Stimulated activated CD4-positive, alpha-beta T cell treated with anti-CD3 and anti-CD28 coated beads, Interleukin-15, amount 100 ng/mL, for 24 hours (primary cell): ENCODE measurements at places on chromosomes 2 and 18.

- no peak for DNase-seq
These were observed 122.5 kb downstream of the ASXL3 start for GRCh38 chr18:33700513-33700976.

DNA sequence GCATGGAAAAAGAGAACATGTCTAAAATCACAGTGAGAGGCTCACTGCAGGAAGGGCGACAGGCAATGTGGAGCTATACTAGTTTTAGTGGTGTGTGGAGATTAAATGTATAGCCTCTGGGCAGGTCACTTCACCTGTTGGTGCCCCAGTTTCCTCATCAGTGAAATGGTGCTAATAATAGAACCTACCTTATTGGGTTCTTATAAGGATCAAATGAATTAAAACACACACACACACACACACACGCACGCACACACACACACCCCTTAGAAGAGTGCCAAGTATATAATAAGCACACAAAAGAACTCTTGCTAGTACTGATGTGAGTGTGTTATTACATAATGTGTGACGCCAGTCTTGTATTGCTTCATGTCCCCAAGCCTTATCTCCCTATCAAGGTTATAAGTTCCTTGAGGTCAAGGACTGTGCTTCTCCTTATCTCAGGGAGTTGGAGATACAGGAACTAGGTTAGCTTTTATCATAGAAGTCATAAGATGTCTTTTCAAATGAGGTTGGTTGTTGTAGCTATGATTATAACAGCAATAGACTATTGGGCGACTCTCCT is 98.0 kb upstream of the CXCR4 start:
- DNase-seq = no peak

DNA sequence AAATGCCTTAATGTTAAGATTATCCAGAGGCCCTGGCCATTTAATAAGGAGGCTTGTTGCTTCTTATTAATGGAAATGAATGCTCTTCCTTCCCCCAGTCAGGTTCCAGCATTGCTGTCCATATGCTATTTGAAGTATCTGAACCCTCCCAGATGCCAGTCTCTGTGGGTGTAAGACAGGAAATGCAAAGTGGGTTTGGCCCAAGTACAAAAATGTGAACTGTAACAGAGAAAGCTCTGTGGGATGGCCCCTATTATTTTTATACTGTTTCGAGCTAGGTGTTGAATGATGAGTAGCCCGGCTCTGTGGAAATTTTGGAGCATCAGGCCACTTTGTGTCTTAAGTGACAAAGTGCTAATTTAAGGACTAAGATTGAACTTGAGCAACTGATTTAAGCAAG is 141.0 kb downstream of the UXS1 start:
- DNase-seq = no peak

GRCh38 chr2:102250278-102250821 is 61.0 kb upstream of the IL1RL1 start:
- DNase-seq = no peak

DNA sequence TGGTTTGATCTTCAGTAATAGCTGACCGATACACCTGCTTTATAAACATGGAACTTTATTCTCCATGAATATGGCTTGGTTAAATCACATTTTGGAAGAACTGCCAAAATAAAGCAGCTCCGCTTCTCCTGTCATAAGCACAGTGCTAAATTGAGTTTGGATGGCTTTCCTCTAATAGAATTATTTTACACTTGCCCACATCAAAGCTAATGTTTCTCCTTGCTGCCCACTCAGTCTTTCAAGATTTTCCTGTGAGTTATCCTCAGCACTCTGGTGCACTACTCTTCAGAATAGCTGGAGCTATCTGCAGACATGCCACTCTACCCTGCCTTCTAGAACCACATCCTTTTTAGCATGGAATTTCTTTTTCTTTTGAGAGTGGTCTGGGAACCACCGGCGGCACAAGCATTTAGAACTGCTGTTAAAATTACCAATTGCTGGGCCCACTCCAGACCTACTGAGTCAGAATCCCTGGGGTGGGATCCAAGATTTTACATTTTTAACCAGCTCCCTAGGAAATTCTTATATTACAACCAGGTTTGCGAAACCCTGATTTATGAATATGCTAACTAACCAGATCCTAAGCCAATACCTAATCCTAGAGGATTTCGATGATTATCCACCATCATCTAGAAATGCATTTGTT is 283.3 kb downstream of the AFF3 start:
- DNase-seq = no peak

GRCh38 chr2:29314816-29315571 is 199.8 kb downstream of the CLIP4 start:
- peak; percentile 70 for DNase-seq

DNA sequence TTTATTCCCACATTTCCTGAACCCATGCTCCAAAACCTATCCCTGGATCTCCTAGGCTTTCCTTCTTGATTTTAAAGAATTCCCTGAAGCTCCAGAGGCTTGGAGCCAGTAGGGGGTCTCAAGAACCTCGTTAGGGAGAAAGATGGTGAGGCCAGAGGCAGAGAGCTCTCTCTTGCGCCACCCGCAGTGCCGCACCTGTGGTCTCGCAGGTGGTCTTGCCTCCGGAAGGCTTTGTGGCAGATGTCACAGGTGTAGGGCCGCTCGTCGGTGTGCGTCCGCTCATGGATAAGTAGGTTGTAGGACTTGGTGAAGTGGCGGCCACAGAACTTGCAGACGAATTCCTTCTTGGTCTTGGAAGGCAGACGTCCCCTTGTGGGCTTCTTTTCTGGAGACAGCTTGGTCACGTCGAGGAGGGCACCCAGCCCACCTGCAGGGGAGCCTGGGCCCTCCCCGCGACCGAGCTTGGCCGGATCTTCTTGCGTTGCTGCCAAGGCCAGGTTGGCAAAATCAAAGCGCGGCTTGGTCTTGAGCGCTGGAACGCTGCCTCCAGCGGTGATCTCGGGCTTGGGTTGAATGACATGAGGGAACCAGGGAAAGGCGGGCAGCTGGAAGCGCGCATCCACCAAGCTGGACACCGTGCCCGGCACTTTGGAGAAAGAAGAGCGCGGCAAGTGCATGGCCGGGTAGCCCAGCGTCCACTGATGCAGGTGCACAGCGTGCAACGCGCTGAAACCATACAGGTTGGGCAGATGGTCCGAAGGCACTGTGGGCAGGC is 5.3 kb downstream of the OSR1 start:
- no peak for DNase-seq

DNA sequence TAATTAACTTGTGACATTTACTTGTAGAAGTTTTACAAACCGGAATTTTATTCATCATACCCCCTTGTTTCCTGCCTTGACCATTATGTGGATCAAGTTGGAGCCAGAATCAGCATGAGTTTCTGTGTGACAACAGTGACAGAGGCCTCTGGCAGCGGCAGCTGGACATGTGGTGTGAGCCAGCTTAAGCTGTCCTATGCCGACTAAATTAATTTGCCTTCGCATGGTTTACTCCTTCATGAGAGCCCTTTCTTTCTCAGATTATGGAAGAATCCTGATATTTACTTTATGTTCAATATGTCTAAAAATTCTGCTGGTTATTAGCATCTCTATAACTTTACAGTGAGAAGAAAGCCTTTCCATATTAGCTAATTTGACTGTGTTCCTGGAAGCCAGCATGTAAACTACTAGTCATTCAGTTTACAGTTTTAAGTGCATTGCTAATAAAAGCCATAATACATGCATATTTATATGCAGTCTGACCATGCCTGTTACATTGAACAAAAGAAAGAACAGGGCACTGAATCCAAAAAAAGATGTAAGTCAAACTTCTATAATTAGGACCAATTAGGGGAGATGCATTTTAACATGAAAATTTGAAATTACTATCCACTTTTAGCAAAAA is 495.8 kb upstream of the ACVR2A start:
- DNase-seq = no peak

DNA sequence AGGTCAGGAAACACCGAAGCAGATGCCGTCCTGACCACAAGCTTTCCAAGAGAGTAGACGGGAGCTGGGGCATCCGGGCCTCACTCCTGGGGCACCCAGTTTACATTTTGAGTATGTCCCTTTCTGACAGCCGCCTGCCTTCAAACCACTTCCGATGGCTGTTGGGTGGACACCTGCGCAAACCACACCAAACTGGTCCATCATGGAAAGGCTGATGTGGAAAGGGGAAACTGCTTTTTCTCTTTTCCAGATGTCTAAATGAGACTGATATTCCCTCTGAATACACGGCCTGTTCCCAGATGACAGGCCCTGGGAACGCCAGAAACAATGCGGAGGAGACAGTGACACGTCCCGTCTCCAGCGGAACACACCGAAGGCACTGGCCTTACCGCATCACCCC is 290.0 kb upstream of the SALL3 start:
- DNase-seq = no peak

DNA sequence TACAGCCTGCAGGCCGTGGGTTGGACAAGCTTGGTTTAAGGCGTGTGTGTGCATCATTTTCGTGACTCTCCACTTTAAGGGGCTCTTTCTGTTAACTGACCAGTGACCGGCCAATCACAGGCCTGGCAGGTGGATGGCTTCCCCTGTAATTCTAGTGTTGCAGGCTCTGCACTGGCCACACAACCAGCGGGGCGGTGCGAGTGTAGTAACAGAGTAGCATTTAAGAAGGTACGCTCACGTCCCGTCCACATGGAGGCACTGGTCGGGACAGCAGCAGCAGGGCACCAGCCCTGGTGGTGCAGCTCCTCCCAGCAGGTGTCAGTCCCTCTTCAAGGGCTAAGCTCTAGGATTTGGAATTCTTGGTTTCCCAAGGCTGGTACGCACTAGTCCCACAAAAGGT is 8.0 kb upstream of the ANO7 start:
- DNase-seq = no peak

GRCh38 chr2:96540136-96540535 is 3.6 kb downstream of the ARID5A start:
- DNase-seq = no peak

GRCh38 chr2:74552914-74553811 is 579 bp downstream of the LOXL3 start:
- no peak for DNase-seq

- no peak for DNase-seq
These were observed 290.8 kb downstream of the CCDC85A start for GRCh38 chr2:56474412-56475158.

DNA sequence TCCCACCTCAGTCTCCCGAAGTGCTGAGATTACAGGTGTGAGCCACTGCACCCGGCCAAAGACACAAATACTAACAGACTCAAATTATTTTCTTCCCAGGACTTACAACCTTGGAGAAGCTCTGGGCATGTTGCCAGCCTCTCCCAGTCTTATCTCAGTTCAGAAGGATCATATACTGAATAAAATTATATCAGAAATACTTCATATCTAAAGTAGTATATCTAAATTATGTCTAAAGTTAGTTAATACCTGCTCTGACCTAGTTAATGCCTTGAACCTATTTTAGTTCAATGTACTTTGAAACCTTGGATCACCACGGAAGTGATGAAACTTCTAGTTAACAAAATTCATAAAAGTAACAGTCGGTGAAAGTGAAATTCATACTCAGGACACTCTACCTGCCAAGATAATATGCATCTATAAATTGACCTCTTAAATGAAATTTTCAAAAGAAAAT is 34.4 kb upstream of the CYBRD1 start:
- no peak for DNase-seq

DNA sequence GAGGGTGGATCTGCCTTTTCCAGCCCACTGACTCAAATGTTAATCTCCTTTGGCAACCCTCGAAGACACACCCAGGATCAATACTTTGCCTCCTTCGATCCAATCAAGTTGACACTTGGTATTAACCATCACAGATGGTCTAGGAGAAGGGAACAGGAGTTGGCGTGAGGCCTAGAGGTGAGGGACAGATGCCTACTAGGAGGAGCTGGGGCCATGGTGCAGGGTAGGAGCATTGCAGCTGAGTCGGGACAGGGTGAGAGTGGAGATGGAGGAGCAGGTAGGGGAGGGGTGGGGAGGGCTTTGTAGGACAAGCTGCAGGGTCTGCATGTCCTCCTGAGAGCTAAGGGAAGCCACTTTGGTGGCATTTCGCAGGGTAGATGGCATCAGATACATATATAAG is 140.0 kb downstream of the VAPA start:
- no peak for DNase-seq

DNA sequence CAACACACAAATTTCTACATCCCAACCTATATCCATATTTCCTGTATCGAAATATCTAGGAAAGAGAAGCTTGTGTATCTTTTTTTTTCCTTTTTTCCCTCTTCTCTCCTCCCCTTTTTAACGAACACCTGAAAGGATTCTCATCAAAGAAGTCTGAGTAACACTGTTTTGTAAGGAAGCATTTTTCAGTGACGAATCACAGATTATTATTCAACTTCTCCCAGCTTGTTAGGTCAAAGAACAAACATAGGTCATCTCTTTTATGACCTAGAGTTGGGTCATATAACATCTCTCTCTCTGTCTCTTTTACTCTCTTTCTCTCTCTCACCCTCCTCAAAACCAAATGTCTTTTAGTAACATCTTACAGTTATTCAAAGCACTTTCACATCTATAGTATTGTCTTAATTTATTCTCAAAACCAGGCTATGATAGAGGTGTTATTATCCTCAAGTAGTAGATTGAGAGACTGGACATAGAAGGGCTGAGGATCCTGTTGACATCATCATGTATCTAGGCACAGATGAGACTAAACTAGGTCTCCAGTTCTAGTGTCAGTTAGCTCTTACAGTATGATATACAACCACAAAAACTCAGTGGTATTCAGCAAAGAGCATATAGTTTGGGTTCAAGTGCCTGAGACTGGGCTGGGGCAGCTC is 80.1 kb upstream of the SPOPL start:
- DNase-seq = no peak

GRCh38 chr18:22320771-22321170 is 96.9 kb downstream of the CTAGE1 start:
- no peak for DNase-seq

DNA sequence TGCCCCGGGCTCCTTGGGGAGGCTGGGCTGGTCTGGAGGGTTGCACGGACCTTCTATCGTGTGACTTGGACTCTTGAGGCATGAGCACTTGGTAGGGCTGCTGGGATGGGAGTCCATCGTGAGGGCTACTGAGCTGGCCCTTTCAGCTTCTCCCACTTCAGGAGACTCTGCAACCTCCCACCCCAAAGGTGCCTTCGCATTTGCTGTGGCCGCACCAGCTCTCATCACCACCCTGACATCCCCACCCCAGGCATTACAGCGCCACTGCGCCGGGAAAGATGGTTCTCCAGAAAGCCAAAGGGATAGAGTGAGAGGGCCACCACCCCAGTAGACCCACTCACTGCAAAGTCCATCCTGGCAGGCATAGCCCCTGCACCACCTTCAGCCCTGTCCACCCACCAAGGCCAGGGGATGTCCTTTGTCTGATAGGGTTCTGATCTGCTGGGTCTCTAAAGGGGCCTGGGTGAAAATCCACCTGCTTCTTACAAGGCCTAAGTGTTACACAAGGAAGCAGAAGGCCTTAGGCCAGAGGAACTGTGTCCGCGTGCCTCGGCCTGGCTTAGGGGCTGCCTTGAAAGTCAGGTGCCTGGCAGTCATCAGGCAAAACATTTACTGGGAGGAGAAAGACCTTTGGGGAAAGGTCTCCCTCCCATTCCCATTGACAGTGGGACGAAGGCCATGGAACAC is 5.1 kb downstream of the EHD3 start:
- DNase-seq = no peak
